NCI-H446 treated with DMSO at 0.1 percent for 48 hours (cell line): ENCODE measurements at places on chromosomes 2 and 18.

DNA sequence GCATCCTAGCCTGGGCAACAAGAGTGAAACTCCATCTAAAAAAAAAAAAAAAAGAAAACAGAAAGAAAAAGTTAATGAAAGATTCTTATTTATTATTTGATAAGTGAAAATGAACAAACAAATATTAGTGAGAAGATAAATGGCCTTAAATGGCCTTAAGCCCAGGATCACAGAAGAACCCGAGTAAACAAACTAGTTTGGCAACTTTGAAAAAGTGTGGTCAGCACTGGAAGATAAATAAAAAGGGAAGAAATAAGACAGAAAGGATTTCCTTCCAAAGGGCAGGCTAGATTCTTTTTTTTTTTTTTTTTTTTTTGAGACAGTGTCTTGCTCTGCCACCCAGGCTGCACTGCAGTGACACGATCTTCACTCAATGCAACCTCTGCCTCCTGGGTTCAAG, 692.4 kb downstream of the CPS1 start:
- DNase-seq: no peak

- DNase-seq: no peak
These were observed 59.3 kb downstream of the COBLL1 start for GRCh38 chr2:164782323-164782722.

DNA sequence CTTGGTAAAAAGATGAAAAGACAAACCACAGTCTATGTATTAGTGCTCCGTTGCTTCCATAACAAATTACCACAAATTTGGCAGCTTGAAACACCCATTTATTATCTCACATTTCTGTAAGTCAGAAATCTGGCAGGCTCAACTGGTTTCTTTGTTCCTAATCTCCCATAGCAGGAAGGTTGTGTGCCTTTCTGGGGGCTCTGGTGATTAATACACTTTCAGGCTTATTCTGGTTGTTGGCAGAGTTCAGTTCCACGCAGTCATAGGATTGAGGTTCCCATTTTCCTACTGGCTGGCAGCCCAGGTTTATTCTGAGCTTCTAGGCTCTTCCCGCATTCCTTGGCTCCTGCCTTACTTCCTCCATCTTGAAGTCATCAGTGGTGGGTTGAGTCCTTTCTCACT, 189.3 kb downstream of the ANAPC1 start:
- peak; percentile 99 for DNase-seq

GRCh38 chr18:57543560-57543959, 42.9 kb downstream of the FECH start:
- no peak for DNase-seq

DNA sequence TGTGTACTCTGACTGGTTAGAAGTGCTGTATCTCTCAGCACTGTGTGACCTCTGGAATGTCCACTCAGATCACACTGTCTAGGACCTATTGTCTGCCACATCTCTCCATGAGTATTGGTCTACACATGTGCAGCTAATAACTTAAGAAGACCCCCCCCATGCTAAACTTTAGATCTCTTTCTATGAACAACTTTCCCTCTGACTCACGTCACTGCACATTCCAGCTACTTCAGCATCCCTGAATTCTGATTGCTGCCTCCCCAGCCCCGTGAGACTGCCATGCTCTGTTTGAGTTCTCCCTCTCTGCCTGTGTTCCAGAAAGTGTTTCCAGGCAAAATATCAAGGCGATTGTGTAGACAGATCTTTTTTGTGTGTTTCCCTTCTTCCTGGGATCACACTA, 41.8 kb downstream of the RAPGEF4 start:
- DNase-seq: no peak

DNA sequence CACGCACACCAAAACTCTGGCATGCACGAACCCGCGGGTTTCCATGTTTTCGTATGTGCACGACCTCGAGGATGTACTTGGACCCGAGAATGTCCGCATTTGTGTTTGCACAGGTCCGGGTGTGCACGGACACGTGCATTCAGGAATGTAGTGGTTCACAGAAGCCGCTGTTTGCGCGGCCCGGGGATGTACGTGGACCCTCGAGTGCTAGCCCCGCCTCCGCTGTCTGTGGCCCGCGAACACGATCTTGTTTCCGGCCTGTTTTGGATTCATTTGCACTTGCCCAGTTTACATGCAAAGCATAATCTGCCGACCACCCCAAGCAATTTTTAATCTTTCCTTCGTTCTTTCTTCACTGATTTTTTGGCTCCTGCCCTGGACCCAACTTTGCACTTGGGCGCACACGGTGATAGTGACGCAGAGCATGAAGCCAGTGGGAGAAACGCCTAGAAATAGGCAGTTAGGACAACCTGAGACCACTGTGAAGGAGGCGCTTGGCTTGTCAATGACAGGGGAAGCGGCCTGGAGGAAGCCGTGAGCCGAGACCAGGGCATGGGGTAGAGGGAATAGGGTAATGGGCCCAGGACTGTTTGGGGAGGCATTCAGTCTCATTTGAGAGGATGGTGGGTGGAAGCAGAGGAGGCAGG, 45.4 kb upstream of the PTMA start:
- DNase-seq: no peak

DNA sequence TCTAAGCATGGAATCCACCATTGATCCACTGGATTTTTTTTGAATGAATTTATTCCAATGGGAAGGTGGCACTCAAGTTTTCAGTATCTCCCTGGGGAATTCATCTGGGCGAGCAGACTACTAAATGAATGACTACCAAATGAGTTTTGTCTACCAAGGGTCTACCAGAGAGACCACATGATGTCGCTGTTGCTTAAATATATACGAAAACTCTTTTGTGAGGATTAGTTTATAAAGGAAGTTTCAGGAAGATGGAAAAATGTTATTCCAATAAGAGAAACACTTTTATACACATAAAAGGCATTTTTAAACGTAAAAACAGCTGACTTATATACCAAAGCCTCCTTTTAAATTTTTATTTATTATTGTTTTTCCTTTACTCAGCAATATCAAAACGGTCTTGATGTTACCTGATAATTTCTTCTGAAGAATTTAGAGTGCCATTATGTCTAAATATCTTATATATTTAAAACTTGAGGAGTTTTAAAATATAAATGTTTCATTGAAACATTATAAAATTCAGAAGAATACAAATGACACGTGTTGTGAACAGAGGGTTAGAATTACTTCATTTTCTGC, 139.7 kb downstream of the HRH4 start:
- DNase-seq: peak; percentile 63

DNA sequence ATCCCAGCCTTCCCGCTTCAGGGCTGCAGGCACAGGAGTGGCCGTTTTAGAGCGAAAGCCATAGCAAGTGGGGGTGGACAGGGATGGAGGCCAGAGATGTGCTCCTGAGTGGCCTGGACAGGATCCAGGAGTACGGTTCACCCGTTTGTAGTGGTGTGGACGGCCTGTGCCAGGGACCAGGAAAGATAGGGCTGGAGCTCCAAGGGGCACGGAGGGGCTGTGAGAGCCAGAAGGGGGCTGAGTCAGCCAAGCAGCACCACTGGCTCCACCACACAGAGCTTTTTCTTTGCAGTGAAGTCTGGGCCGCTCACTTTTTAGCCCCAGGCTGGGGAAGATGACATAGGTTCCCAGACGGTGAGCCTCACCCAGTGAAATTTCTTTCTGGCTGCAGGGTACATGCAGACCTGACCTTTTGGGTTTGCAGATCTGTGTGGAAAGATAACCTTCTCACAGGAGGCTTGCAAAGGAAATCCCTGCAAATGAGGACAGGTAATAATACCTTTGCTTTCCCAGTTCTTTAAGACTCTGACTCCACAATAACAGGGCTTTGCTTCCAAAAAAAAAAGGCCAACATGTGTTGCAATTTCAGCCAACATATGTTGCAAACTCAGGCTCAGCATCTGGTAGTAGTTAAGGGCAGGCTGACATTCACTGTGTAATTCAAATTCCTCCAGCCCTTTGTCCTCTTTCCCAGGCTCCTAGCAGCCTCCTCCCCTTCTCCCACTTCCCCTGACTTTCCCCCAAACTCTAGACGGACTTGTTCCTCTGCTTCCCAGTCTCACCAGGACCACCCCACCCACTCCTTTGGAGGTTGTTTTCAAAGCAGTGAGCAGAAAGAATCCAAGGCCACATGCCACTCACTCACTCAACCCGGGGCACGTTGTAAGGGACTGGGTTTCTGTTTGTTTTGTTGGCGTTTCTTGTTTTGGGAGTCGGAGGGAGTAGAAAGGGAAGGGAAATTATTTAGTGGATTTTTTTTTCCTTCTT, 20.3 kb upstream of the LAPTM4A start:
- DNase-seq: peak; percentile 44

- no peak for DNase-seq
These were observed 594 bp downstream of the RAD51AP2 start for GRCh38 chr2:17517481-17518211.

- DNase-seq: no peak
These were observed 145.4 kb upstream of the LYPD6 start for GRCh38 chr2:149184991-149185390.

- DNase-seq: no peak
These were observed 30.1 kb downstream of the TPRKB start for GRCh38 chr2:73707058-73707457.

DNA sequence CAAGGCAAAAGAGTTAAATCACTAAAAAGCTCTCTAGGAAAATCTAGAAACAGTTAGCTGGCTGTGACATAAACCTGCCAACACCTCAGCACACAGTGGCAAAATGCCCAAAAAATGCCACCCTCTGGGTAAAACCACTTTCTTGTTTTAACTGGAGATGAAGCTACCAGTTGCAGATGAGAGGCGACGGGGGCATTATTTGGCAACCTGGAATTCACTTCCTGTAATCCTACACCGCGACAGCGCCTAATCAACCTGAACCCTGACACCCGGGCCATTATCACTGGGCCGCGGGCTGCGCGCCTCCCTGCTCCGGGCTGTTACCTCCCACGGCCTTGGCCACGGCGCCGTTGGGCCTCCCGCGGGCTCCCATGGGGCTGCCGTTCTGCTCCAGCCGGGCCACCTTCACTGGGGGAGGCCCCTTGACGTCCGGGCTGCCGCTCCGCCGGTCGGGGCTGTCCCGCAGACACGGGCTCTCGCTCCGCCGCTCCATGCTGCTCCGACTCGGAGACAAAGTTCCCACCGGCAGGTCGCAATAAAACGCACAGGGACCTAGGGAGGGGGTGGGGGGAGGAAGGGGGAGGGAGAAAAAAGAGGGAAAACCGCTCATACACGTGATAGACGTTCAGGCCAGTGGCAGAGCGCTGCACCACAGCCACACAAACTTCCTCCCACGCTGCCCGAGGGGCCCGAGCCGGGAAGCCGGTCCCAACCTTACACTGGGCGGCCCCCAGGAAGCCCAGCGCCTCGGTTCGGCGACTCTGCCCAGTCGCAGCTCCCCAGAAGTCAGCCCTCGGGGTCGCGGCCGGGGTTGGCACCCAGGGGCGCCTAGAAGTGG, 2.0 kb downstream of the SATB2 start:
- DNase-seq: no peak

GRCh38 chr2:99659874-99660273, 170.1 kb upstream of the REV1 start:
- DNase-seq: no peak

GRCh38 chr2:85800586-85800985, 46.8 kb downstream of the ATOH8 start:
- no peak for DNase-seq

GRCh38 chr2:44731505-44731904, 210.0 kb upstream of the SIX3 start:
- no peak for DNase-seq

- no peak for DNase-seq
These were observed 38.6 kb upstream of the PLB1 start for GRCh38 chr2:28457237-28457636.

DNA sequence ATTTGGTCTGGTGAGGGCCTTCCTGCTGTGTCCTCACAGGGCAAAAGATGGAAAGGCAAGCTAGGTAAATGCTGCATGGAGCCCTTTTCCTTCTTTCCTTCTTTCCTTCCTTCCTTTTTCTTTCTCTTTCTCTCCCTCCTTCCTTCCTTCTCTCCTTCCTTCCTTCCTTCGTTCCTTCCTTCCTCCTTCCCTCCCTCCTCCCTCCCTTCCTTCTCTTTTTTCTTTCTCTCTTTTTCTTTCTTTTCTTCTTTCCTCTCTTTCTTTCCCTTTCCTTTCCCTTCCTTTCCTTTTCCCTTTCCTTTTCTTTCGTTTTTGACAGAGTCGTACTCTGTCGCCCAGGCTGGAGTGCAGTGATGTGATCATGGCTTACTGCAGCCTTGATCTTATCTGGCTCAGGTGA, 23.1 kb upstream of the C2orf74 start:
- DNase-seq: no peak

DNA sequence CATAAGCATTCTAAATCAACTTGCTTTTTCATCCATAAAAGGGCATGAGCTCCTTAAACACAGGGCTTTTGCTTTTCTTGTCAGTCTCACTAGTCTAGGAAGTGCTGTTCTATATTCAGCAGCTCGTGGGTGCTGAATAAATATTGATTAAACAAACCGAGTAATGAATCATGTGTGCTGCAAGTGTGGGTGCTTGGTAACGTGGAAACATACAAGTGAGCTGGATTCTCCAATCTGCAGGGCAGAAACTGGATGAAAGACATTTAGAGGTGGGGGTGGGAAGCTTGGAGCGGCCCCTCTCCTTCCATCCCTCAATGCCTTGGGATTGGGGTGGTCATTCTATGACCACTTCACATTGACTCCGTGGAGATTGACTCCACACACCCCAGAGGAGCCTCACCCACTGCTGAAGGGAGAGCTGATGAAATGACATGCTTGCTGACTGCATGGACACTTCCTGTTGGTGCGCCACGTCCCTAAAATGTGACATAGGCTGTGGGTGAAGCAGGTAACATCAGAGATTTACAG, 114.6 kb downstream of the DOCK10 start:
- no peak for DNase-seq

GRCh38 chr2:2229626-2230432, 101.2 kb downstream of the MYT1L start:
- peak; percentile 14 for DNase-seq

GRCh38 chr18:79401494-79402208, 5.9 kb downstream of the NFATC1 start:
- DNase-seq: no peak

DNA sequence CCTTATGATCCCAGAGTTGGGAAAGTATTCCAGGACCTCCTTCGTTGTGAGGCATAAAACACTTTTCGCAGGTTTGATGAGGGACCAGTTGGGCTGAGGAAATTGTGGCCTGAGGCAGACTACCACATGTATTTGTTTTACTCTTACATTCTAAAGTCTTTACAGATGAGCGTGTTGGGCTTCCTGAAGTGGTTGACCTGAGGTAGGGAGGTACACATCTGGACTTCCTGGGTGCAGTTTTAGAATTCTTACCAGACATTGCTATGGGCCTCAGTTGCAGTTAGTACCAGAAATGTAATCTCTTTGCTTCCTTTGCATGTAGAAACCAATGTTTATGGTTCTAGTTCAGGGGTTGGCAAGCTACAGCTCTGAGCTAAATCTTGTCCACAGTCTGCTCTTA, 48.7 kb downstream of the COA5 start:
- DNase-seq: no peak

- no peak for DNase-seq
These were observed 718.7 kb upstream of the SLC8A1 start for GRCh38 chr2:41170589-41170988.

- DNase-seq: peak; percentile 33
These were observed 1.0 kb downstream of the RTN4 start for GRCh38 chr2:55049043-55049820.

GRCh38 chr2:84247532-84247931, 211.5 kb downstream of the SUCLG1 start:
- no peak for DNase-seq

- no peak for DNase-seq
These were observed 326.2 kb upstream of the LRATD1 start for GRCh38 chr2:14306268-14306861.

GRCh38 chr2:64727843-64728463, 74.2 kb upstream of the SERTAD2 start:
- no peak for DNase-seq
